Sciatic nerve (tissue), 2 donors: ENCODE measurements at places on chromosomes 6 and 20.

DNA sequence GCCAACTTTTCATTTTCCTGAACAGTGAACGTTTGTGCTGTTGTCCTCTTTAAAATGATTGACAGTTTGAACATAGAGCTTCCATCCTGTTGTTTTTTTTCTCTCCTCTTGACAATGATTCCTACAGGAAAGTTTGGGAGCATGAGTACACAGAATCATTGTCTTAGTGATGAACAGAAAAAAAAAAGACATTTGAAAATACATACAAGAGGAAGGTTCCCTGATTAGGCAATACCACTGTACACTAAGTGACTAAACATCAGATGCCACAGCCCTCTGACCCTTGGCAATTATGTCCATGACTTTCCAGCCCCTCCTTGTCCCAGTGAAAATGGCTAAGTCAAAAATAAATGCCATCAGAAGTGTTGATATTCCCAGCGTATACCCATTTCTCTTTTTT is 71.5 kb downstream of the RTN4IP1 start:
- no peak for DNase-seq

- DNase-seq = no peak
Observed at GRCh38 chr6:133503336-133503729, 262.2 kb downstream of the EYA4 start.

- no peak for DNase-seq
Observed at GRCh38 chr20:33033381-33033780, 1.9 kb downstream of the BPIFB6 start.

DNA sequence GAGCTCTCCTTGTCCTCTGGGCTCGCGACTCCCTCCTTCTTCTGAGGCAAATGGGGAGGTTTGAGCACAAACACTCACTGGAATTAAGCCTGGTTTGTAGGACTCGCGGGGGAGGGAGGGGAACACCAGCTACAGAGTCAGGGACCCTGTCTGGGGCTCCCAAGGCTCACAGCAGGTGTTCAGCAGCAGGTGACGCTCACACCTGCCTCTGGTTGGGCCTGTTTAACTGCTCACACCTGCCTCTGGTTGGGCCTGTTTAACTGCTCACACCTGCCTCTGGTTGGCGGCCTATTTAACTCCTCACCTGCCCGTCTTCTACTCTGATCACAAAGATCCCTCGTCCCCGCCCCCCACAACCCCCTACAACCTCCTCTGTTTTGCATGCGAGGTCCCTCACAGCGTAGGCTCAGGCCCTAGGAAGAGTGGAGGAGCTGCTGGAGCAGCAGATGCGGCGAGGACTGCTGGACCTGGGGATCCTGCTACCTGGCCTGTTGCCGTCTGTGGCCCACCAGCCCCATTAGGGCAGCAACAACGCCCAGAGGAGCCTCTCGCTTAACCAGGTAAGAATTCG is 181.9 kb downstream of the ERMARD start:
- no peak for DNase-seq

DNA sequence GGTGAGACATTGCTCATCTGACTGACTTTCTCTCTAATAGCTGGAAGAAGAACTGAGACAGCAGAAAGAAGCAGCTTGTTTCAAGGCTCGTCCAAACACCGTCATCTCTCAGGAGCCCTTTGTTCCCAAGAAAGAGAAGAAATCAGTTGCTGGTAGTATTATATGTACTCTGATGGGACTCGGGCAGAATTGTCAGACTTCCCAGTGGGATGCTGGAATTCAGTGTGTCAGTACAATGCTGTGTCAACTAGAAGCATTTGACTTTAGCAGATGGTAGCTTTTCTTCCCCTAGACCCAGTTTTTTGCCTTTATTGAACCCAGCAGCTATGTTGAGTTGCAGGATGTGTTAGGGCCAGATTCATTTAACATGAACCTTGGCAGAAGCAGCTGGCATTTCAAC is 21.8 kb upstream of the MYLK2 start:
- no peak for DNase-seq

- DNase-seq = no peak
Observed at GRCh38 chr20:53706008-53706465, 112.4 kb upstream of the ZNF217 start.

- DNase-seq = no peak
Observed at GRCh38 chr6:127515234-127515793, 3.8 kb downstream of the MTCL3 start.

- DNase-seq = no peak
Observed at GRCh38 chr6:131787766-131788712, 19.8 kb upstream of the ENPP1 start.

GRCh38 chr6:110415086-110415916 is at the start of gene DDO:
TSS of gene DDO (minus strand) at chr6:110415575. CDS start at chr6:110413462, 2,113 bp downstream.
- peak; percentile 64 for DNase-seq

GRCh38 chr20:47258745-47259695 is 97.5 kb downstream of the ZMYND8 start:
- DNase-seq = peak; percentile 76

DNA sequence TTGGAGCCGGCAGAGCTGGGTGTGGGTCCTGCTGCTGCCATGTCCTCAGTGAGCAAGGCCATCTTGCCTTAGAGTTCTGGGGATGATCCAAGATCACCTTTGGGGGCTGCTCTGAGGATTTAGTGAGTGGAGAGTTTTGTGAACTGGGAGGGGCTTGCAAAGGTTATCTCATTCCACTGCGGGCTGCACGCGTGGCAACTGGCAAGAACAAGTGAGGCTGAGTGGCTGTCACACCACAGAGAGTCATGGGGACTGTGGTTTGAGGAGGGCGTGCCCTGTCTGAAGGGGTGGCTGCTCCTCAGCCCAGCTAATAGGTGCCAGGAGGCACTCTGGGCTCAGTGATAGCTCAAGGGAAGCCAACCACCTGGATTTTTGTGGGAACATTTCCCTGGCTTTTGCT is 37.6 kb downstream of the TTLL9 start:
- no peak for DNase-seq

GRCh38 chr20:23120936-23121750 is 35.0 kb upstream of the CD93 start:
- DNase-seq = peak; percentile 30

DNA sequence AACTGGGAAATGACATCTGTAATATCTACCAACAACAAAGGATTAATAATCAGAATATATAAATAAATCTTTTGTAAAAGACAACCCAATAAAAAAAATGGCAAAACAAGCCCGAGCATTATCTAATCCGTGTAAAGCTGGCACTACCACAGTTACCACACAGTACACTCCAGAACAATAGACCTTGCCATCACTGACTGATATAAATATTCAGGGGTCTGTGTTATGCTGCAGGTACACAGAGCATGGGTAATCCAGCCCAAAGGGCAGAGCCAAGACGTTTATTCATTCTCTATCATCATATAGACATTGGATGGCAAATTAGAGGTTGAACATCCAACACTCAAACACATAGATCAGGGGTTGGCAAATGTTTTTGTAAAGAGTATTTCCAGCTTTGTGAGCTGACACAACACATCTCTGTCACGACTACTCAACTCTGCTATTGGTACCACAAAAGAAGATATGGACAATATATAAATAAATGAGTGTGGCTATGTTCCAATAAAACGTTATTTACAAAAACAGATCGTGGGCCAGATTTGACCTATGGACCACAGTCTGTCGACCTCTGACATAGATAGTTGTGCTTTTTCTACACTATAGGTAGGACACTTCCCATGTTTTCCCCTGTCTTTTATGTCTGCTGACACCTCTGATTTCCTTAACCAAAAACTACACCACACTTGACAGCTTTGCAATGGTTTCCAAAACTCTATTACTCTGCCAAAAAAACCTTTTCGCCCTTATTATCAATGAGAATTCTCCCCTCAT is 4.5 kb downstream of the NCOA6 start:
- no peak for DNase-seq
